ENCODE measurements at places on chromosomes 5 and 9. TPM values are rescaled to one million over a fixed set of nuclear protein-coding genes. Genes with fewer than 3 reads are reported as not detected.
A peak's percentile ranks its signal among the peaks of the same experiment; 100 is the strongest.

GRCh38 chr5:67188274-67189078, 8.1 kb downstream of the CD180 start:
- no peak for DNase-seq

- no peak for DNase-seq
These were observed 101.0 kb upstream of the PTPN3 start for GRCh38 chr9:109599131-109599530.

DNA sequence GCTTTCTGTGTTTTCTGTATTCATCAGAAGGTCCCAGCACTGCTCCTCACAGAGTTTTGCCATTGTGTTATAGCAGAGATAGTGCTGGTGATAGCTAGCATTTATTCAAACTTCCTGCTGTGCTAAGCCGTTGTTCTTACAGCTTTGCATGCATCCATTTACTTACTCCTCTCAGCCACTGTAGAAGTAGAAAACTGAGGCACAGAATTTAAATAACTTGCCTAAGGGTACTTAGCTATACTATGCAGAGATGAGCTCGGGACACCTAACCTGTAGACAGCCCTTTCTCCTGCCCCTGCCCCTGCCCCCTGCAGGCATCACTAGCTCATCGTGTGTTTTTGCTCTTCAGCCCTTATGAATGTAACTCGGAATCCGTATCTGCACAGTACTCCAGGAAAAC, 227.6 kb downstream of the SAXO1 start:
- DNase-seq, result no peak

DNA sequence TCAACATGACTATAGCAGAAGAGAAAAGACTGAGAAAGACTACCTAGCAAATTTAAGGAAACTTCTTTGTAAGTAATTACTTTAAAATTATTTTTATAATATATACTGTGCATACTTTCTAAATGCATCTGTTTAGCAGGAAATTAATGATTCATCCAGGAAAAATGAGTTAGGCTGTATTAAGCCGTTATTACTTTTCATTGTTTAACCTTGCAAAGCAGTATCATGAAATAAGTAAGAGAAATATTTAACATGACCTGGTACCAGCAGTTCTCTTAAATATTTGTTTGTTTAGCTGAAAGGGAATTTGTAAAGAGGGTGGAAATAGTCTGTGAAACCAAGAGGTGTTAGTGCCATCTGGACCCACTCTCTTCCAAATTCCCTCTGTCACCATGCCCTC, 175.0 kb downstream of the GNAQ start:
- DNase-seq, result no peak

- no peak for DNase-seq
These were observed 250.3 kb downstream of the DMAC1 start for GRCh38 chr9:7549249-7549648.

DNA sequence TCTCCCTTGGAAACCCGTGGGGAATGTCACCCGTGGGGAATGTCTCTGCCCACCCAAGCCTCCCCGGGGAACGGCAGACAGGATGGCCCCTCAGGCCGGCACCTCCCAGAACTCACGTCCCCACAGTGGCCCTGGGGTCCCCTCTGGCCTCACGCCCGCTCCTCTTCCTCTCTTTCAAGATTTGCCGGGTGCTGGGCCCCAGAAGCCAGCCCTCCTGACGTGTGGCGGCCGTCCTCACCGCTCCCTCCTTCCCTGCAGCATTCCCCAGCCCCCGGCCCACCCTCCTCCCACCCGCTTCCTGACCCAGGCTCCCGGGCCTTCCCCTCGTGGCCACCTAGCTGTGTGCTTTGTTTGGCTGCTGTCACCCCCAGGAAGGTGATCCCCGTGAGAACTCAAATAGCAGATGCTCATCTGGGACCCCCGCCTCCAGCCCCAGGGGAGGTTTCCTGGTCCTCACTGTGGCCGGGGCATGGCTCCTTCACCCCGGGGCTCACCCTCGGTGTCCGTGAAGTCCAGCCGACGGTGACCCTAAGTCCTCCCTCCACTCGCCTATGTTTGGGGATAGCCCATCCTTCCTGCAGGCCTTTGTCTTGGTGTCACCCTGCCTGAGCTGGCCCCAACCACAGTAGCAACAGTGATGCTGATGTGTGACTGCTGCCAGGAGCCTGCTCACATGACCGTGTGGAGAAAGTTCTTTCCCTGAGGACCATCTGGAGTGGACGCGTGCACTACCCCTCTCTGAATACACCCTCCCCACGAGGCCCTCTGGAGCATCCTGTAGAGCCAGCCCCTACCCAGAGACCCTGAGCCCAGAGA, 163.3 kb upstream of the IER5L start:
- DNase-seq, result no peak

GRCh38 chr5:96816411-96816939, 8.7 kb upstream of the ERAP1 start:
- DNase-seq, result peak; percentile 76

- no peak for DNase-seq
These were observed 220.4 kb upstream of the SMARCA2 start for GRCh38 chr9:1794547-1795270.

GRCh38 chr5:134524826-134525682, at the start of gene JADE2:
Gene JADE2 (plus strand): TSS chr5:134525670. CDS start chr5:134535858, 10,188 bp downstream.
- DNase-seq, result peak; percentile 80

DNA sequence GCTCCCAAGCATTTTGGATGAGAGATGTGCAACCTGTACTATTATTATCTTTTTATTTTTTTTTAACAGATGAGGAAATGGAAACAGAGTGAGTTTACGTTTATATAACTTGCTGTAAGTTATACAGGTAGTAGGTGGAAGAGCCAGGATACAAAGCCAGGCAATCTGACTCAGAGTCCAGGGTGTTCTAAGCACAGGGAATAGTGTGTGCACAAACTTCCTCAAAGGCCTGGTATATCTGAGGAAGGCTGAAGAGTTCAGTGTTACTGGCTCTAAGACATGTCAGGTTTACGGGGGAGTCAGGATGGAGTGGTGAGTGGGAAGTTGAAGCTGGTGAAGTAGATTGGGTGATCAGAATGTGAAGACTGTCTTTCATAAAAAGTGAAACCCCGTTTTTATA, 353.6 kb downstream of the KDM4C start:
- no peak for DNase-seq

DNA sequence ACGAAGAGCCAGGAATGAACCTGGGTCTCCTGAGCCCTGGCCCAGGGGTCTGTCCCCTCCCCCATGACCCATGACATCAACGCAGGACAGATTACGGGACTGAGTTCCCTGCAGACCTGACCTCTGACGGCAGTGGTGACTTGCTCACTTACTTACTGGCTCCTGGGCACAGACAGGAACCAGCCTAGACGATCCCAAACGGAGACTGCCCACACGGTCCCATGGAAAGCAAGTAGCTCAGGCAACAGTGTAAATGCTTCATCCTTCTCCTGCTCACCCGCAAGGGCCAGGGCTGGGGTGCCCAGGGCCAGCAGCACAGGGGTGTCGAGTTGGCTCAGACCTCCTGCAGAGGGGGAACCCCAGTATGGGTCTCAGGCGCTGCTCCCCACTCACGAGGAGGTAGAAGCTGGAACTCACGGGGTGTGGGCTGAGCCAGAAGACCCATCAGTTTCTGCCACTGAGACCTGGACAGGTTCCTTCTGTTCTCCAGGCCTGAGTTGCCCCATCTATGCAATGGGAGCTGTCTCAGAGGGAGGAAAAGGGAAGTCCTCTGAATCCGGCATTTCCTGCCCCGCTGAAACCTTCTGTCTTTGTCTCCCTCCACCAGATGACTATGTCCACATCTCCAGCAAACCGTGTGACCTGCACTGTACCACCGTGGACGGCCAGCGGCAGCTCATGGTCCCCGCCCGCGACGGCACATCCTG, 5.6 kb downstream of the ADAMTSL2 start:
- DNase-seq, result no peak

DNA sequence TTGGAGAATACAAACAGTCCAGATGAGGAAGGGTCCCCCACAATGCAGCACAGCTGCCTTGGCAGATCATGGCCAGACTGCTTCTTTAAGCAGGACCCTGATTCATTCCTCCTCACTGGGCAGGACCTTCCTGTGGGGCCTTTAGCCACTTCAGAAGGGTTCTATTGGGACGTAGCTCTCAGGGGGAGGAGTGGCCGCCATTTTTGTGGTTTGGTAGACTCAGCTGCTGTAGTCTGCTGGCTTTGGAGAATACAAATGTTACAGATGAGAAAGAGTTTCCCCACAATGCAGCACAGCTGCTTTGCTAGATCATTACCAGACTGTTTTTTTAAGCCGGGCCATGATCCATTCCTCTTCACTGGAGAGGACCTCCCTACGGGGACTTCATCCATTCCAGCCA, 57.4 kb downstream of the TMEM38B start:
- no peak for DNase-seq

DNA sequence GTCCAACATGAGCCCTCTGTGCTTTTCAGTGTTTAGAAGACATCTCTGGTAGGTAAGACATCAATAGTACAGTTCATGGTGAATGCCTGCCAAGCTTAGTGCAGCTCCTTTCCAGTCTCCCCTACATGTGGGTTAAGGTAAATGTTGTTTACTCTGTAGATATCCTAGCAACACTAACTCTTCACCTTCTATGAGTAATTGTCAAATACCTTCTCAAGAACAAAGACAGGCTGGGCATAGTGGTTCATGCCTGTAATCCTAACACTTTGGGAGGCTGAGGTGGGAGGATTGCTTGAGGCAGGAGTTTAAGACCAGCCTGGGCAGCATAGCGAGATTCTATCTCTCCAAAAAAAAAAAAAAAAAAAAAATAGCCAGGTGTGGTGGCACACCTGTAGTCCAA, 18.7 kb upstream of the RASGRF2 start:
- no peak for DNase-seq

DNA sequence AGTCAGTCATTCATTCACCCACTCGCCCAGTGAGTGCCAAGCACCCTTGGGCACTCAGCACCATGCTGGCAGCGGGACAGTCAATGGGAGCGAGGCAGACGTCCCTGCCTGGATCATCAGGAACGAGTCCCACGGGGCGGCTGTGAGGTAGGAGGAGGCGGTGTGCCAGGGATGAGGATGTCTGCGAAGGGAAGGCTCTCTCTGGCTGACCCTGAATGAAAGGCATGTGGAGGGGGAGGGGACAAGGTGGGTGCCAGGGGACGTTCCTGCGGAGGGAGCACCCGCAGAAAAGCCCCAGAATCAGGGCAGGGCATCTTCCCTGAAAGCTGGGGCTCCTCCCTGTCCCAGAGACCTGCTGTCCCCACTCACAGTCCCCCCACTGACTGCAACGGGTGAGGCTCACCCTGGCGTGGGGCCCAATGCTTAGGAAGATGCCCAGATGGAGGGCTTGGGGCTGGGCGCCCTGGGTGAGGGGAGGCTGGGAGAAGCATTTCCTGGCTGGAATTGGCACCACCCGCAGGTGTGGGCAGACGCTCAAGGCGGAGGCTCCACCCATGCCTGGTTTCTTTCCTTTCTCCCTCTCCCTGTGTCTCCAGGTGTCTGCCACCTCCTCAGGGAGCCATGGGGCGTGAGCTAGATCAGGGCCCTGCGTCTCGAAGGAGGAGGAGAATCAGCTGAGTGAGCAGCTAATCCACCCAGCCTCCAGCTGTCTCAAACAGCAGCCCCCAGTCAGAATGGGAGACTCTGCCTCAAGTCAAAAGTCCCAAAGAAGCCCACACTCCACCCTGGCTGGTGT, 179.0 kb upstream of the PPP1R26 start:
- DNase-seq, result peak; percentile 5

DNA sequence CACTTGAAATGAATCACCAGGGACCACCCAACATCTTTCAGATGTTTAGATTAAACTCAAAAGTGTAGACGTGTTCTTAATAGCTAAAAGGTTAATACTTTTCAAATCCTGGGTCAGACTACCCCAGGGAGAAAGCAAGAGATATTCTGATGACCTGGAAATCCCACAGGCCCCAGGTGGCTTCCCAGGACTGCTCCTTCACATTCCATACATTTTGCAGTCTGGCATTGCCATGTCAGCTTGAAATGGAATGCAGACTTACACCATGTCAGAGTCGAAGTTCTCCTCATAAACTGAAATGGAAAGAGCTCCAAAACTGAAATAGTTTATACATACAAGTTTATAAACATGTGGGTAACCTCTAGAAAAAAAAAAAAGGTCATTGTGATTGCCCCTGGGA, 61.5 kb downstream of the TMEM167A start:
- DNase-seq, result no peak

GRCh38 chr5:179803651-179804554, 2.8 kb downstream of the MGAT4B start:
- DNase-seq, result peak; percentile 48

DNA sequence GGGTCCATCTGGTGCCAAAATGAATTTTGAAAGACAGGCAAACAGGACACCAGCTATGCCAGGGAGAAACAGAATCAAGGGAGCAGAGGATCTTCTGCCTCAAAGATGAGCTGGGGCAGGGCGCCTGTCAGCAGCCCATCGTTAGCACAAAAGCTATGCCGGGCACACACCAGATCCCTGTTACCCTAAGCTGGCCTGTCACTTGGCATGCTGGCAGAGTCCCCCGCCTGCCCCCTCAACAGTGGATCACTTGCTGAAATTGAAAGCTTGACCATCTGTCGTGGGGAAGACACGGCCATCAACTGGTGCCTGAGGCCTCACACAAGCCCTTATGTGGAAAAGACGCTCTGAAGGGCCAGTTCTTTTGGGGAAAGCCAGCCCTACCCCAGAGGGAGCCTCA, 256.4 kb downstream of the EBF1 start:
- no peak for DNase-seq

- no peak for DNase-seq
These were observed 47.9 kb downstream of the ERCC8 start for GRCh38 chr5:60896991-60897390.

DNA sequence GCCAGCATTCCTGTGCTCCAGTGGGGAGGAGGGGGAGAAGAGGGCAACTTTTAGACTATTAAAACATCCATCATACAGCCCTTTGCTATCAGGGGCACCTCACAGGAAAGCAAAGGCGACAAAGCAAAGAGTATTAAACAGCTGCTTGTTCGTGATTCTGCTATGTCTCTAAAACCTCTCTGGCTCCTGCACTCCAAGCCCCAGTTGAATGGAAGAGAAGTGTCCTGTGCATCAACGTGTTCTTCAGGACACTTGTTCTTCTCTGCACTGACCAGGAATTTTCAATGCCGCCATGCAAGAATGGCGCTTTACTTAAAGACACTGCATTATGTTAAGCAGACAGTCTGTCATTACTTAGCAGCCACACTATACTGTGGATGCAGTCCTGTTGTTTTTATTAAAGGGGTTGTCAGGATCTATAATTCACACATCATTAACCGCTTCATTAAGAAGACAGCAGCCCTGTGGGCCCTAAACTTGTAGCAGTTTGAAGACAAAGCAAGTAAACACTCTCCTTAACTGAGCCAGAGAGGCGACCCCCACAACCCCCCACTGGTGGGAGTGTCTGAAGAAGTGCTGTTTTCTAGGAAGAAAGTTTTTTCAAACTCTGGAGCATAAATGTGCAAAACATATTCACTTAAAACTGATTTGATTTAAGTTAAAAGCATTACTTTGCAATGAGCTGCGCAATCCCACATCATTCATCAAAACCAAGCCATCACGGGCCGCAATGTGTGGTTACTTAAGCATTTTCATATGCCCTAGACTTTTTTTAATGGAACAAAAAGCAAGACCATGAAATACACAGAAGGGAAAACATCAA, 164.5 kb downstream of the ZNF608 start:
- no peak for DNase-seq

The PCSK1 gene
- not detected for total RNA-seq

The LTC4S gene
- 3.8 TPM for total RNA-seq

The SLC36A2 gene
- not detected for total RNA-seq

The SHOC1 gene
- total RNA-seq, result not detected

The DNAJC21 gene
- 58.6 TPM for total RNA-seq

All from activated CD8-positive, alpha-beta T cell treated with anti-CD3 and anti-CD28 coated beads, Interleukin-2, amount 10 ng/mL, durations not matched to agents 7 days and 5 days (primary cell).